ENCODE measurements at places on chromosomes 12 and 14. TPM values are rescaled to one million over a fixed set of nuclear protein-coding genes. Genes with fewer than 3 reads are reported as not detected.

The LHX5 gene
- not detected for total RNA-seq

The PGF gene
- total RNA-seq = 3.7 TPM

The SLCO1C1 gene
- 0.48 TPM for total RNA-seq

The KRT80 gene
- total RNA-seq = not detected

The SLC10A1 gene
- total RNA-seq = not detected

The TSHR gene
- total RNA-seq = 1.6 TPM

The TRAF3 gene
- total RNA-seq = 14.6 TPM

The DCP1B gene
- total RNA-seq = 18.0 TPM

The SPIC gene
- not detected for total RNA-seq

The COL2A1 gene
- not detected for total RNA-seq

DNA sequence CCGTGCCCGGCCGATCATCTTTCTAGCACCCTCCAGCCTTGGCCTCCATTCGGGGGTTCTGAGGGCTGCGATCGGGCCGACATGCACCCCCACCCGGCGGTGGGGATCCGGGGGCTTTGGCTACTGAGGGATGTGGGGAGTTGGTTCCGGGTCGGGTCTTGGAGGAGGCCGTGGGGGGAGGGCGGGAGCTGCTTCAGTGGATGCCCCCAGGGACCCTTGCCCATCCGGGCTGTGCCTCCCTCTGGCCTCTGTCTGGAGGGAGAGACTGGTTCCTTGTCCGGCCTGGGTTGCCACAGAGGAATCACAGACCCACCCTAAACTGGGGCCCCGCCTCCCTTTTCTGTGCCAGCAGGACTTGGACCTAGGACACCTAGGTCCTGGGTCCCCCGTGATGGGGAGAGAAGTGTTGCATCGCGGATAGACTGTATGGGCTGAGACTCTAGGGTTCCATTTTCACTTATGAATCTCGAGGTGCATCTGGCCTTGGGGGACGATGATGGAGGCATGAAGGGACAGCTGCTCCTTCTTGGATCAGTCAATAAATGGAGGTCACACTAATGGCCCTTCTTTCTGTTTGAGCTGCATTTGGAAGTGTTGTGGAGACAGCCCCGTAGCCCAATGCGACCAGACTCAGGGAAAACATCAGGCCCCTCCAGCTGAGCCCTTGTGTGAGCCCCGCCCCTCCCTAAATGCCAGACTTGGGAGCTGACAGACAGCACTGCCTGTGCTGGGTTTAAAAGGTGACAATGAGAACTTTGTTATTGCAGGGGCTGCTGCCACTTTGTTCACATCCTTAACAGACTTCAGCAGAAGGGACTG is 577 bp downstream of the DTX3 start:
- DNase-seq = no peak

DNA sequence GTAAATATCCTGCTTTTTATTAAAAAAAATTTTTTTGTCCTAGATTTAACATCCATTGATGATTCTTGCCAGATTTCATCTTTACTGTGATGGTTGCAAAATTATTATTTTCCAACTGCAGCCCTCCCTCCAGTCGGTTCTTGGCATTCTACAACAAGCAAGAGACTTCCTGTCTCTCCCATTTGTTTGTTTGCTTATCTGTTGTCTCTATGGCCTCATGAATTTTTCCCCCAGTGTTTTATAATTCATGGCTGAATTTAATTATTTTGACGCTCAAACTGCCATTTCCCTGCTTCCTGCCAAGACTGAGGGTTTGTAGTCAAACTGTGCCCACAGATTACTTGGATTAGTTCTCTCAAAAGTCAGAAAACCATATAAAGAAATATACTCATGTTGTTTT is 25.9 kb downstream of the CGRRF1 start:
- DNase-seq = no peak

GRCh38 chr12:131833288-131833895 is 5.2 kb downstream of the MMP17 start:
- no peak for DNase-seq

DNA sequence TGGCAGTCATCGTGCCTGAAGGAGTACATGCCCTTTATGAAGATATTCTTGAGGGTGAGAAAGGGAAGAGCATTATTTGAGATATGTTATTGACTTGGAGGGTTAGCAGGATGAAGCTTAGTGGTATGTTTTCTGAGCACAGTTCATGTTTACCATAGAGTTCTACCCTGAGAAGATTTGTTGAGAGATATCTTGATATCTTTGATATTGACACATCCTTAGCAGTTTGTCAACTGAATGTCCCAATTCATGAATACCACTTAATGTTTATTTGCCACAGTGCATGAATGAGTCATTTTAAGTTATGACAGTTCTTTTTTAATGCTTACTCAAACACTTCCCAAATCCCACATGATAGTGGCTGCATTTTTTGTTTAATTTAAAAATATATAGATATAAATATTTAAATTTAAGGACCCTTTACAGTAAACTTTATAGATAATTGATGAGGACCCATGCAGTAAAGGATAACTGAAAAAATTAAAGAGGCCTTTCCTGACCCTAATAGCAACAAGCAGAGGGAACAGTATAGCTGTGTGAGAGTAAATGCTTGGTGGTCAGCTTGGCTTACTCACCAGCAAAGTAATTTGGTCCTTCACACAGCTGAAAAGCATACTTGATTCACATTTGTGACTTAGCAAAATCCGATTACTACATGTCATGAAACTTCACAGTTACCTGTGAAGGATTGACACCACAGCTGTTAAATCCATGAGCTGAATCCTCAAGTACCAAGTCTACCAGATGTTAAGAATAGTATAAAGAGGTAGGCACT is 25.8 kb downstream of the SLC39A9 start:
- no peak for DNase-seq

DNA sequence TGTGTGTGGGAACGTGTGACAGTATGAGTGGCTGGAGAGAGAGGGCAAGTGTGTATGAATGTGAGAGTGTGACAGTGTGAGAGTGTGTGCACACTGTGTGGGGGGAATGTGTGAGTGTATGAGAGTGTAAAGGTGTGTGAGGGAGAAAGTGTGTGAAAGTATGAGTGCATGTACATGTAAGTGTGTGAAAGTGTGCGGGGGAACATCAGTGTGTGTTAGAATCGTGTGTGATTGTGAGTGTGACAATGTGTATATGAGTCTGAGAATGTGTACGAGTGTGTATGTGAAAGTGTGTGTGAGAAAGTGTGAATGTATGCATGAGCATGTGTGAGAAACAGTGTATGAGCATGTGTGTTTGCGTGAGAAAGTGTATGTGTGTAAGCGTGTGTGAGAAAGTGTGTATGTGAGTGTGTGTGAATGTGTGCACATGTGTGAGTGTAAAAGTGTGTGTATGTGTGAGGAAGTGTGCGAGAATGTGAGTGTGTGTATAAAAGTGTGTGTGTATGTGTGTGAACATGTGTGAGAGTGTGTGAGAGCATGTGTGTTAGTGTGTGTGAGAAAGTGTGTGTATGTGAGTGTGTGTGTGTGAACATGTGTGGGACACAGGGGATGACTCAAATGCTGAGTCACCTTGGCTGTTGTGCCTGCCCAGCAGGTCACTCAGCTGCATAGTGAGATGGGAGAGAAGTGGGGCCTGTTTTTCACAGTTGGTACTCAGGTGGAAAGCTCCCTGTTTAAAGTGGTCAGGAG is 220.5 kb upstream of the TBX3 start:
- no peak for DNase-seq

GRCh38 chr12:69651922-69652321 is 41.2 kb upstream of the LRRC10 start:
- DNase-seq = no peak

Measured in breast epithelium (tissue), 4 donors.